AG09309 (cell line): ENCODE measurements at places on chromosomes 1 and 21.

DNA sequence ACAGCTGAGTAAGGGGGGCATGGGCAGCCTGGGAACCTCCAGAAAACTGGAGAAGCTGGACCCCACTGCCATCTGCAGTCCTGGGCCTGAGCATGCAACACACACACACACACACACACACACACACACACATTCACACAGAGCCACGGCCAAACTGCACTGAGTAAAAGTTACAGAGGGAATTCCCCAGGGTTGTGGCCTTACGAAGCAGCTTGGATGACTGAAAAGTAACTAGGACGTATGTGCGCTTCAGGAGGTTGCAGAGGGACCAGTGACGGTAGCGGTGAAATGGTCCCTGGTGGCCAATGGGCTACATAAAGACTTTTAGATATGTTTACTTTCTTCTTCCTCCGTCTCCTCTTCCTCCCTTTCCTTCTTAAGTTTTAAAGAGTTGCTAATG is 232.5 kb upstream of the TMEM51 start:
- DNase-seq = no peak

DNA sequence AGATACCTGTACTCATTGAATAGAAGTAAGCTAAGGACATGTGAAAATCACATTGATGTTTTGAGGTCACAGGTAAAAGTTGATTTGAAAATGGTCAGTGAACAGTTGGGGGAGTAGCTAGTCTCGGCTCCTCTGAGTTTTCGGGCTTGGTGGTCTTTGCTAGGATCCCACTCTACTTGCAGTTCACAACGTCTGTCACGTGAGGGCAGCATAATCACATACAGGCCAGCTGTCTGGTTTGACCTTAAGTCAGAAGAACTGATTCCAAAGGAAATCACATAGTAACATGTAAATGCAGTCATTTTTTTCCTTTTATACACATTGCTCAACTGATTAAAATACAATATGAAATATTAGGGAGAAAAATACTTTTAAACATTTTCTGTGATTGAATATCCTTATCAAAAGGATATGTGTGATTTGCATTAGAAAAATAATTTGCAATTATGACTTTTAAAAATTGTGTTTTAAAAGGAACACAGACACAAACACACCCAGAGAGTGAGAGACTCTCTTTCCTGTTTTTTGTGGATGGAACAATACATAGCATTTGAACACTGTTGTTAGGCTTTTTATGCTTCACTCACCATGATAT is 21.8 kb upstream of the PDC start:
- DNase-seq = no peak

DNA sequence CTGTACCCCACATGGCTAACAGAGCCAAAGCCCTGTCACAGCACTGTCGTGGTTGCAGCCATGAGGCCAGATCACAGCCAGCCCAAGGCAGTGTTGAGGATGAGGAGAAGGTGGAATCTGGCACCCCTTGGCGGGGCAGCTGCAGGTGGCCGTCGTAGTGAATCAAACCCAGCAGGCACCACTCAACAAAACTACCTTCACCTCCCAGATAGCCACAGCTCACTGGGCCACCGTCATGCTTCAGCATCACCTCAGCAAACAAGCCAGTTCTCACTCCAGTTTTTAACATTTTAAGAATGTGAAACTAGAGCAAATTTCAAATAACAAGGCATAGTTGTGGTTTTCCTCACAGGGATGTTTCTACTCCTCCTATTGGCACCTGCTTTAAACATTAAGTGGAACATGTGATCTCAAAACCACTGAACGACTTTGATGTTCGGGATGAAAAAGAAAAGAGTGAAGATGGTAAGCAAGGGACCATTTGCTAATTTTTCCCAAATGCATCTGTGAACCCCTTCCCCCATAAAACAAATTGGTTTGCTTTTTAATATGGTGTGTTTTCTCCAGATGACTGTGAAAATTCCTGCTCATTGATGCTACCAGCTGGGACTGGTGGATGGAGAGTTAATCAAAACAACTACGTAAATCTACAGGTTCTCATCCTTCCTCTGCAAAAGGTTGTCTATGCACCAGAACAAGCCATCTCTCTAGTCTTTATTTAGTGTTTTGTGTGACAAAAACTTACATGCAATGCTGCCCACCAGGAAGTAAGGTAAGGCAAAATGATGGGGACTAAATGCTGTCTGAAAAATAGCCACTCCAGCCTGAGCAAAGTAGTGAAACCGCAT is 45.5 kb downstream of the TOR1AIP2 start:
- no peak for DNase-seq

- no peak for DNase-seq
These were observed 381.0 kb upstream of the VAMP3 start for GRCh38 chr1:7389906-7390603.

DNA sequence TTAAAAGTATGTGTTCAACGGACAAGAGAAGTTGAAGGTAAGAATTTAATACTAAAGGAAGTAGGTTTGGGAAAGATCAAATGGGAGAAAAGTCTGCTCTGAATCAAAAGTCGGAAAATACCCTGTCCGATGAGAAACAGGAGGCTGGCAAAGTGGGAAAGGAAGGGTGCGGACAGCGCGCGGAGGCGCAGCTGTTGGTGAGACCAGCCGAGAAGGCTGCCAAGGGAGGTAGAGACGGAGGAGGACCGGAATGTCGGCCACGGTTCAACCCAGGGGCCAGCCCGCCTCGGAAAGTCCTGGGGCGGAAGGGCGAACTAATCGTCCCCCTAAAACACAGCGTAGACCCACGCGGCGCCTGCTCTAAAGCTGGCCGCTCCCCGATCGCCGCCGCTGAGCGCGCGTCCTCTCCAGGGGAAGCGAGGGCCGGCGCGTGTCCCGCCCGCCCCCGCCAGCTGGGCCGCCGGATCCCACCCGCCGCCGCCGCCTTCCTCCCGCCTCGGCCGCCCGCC is 639 bp upstream of the SPATA1 start:
- DNase-seq = no peak

DNA sequence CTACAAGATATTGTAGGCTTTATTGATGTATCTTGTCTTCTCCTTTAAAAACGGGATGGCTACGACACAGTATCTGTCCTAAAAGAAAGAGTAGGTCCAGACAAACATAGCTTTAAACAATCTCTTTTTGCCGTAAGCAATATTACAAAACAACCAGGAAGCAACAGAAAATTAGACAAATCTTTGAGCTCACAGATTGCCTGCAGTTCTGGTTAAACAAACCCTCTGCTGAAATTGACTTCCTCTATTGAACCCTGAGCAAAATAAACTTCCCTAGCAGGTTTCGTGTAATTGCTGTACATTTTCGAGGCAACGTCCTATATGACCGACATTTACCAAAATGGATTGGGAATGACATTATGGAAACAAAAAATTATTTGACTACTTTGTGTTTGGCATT is 50.6 kb downstream of the CHML start:
- no peak for DNase-seq

DNA sequence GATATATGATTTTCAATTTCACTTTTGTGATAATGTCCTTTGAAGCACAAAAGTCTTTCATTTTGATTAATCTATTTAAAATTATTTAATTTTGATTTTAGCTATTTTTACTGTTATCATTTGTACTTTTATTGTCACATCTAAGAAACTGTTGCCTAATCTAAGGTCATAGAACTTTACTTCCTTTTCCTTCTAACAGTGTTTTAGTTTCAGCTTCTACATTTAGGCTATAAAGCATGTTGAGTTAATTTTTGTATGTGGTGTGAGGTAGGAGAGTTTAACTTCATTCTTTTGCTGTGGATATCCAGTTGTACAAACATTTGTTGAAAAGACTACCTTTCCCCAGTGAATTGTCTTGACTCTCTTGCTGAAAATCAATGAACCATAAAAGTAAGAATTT is 204.5 kb downstream of the TM2D1 start:
- no peak for DNase-seq

DNA sequence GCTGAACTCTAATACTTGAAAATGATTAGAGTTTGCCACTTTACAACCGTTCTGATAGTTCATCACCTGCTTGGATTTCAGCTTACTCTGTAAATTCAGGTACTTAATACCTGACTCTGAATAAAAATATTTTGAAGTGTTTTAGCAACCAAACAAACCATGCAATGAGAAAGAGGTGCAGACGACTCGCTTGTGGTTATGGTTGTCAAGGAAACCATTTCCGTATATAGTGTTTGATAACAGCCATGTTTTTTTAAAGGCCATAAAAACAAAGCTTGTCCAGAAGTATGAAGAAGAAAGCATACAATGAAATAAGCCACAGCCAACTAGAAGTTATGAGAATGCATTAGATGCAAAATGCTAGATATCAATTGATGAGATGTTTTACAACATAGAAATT is 167.2 kb upstream of the HMCN1 start:
- no peak for DNase-seq

DNA sequence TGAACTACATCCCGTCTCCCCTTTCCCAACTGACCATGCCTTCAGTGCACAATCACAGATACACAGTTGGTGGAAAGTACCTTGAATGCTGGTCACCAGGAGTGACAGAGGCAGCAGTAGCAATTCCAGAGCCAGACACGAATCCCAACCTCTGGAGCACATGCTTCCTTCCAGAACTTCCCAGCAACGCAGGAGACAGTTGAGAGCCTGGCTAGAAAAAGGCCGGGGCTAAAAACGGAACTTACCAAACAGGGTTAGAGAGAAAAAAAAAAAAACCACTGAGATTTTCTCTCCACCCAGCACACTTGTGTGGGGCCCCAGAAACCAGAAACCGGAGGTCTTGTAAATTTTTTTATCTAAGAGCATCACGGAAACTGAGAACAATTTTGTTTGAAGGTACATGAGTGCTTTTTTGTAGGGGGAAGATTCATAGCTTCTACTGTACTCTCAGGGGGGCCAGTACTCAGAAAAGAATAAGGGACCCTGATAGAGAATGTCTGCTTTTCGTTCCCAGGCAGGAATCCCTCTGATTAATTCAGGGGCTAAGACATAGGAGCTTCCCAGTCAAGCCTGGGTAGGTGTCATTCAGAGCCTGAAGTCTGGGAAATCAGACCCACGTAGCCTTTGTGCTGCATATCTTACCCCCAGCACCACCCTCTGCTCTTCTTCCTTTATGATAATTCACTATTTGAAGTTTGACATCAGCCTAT is at the start of gene CD48:
CD48 (minus strand) TSS at position 221 of the 710 bp plus-strand sequence; CDS start at position 162, 59 bp downstream.
- DNase-seq = no peak

DNA sequence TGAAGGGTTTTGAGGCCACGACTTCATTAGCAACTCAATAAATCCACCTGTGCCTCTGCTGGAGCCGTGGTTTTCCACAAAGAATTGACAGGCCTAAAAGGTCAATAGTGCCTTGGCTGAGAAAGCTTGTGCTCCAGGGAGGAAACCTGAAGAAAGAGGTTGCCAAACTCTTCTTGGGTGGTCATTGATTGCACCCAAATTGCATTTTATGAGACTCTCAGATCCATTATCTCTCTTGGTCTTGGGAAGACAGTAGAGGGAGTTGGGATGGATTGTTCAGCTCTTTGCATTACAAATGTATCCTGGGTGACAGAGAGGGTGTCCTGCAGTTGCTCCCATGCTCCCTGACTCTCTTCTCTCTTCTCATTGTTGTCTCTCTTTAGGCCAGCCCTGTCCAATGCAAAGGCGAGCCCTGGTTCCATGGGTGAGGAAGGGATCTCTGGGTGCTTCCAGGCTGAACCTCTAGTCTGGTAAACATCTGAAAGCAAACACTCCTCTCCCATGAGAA is 46.1 kb upstream of the HTR1D start:
- no peak for DNase-seq

DNA sequence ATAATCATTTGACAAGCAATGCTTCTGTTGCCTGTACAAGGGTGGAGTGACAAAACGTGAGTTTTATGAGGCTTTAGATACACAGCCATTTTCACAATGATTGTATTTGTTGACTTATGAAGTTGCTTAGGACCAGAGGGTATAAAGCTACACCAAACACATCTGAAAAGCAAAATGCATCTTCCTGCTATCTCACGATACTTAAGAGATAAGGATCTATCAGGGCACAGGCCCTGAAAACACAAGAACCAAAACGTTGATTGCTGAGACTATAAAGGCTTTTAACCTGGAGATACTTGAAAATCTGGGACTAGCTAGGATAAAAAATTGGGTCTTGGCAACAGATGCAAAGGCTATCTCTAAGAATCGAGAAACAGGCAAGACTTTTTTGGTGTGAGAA is 115.7 kb downstream of the SLC5A9 start:
- no peak for DNase-seq

- DNase-seq = no peak
These were observed 179.2 kb downstream of the PATJ start for GRCh38 chr1:61921435-61921834.

GRCh38 chr1:58802640-58803399 is 19.0 kb upstream of the JUN start:
- no peak for DNase-seq

- peak; percentile 17 for DNase-seq
These were observed 439.5 kb downstream of the SMYD3 start for GRCh38 chr1:246067432-246068216.

- no peak for DNase-seq
These were observed 89.6 kb downstream of the LEPR start for GRCh38 chr1:65509912-65510680.

DNA sequence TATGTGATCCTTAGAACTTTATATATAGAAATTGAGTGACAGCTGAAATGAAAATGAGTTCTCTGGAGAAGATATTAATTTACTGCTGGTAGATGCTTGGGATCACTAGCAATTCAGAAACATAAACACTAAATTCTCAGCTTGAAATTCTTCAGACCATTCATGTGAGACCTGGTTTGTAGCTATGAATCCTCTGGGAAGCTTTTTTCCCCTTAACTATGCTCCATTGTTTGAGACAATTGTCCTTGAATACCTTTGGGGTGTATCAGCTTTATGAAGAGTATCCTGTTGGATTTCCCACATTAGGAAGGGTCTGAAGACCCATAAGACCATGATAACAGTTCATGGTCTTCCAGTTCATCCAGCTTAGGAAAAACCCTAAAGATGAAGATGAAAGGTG is 4.6 kb upstream of the DENND1B start:
- DNase-seq = no peak

DNA sequence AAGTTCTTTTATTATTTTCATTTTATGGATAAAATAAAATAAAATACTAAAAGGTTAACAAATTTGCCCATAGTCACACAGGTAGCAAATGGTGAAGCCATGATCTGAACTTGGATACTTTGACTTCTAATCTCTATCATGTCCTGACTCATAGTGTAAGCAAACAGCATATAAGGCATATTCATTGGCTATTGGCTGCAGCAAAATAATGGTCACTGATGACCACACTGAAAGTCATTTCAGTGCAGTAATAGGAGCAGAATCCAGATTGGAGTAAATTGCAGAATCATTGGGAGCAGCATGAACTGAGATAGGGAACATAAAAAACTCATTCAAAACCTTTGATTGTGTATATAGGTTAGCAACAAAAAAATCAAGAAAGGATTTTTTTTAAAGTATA is 262.9 kb downstream of the PLA2G4A start:
- DNase-seq = no peak

- no peak for DNase-seq
These were observed 700 bp upstream of the SYDE2 start for GRCh38 chr1:85201340-85202091.

- no peak for DNase-seq
These were observed at the start of gene TSTD1 for GRCh38 chr1:161038523-161039153. TSS of gene TSTD1 (minus strand) at chr1:161038964. CDS start at chr1:161038889, 75 bp downstream.

DNA sequence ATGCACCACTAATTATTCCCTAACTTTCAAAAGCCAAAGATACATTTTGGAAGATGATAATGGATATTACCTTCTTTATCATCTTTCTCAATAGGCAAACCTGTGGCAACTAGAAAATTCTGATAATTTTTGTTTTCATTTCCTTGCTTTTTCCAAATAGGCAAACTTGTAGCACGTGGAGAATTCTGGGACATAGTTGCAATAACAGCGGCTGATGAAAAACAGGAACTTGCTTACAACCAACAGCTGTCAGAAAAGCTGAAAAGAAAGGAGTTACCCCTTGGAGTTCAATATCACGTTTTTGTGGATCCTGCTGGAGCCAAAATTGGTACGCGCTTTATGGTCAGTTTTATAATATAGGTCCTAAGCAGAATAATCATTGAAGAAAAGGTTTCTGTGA is 1.5 kb downstream of the FPGT start:
- DNase-seq = no peak
